ENCODE measurements at places on chromosomes 11 and 22.

DNA sequence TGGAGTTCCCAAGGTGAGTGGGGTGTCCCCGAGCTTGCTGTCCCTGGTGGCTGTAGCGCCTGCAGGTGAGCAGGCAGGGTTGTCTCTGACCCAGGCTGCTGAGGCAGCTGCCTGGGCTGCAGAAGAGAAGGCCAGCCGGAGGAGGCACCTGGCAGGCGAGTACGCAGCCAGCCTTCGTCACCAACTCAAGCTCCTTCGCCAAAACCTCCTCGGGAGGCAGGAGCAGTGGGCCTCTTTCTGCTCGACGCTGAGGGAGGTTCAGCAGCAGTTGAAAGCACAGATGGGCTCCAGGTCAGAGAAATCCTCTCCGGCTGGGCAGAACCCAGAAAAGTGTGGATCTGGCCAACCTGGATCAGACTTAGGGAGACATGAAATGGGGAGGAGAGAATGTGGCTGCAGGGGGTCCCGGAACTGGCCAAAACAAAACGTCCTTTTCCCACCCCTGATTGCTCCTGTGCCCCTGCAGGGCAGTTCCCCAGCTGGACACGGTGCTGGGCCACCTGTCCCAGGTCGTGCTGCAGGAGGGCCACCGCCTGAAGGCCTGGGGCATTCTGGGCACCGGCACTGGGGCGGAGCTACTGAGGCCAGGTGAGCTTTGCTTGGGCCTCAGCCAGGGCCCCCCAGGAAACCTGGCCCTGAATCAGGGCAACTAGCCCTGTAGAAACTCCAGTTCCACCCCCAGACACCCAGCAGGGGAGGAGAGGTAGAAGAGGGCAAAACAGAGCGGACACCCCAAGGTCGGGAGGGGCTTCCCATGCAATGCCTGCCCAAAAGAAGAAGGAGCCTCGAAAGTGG, 56.7 kb downstream of the BTG4 start:
- DNase-seq: no peak

DNA sequence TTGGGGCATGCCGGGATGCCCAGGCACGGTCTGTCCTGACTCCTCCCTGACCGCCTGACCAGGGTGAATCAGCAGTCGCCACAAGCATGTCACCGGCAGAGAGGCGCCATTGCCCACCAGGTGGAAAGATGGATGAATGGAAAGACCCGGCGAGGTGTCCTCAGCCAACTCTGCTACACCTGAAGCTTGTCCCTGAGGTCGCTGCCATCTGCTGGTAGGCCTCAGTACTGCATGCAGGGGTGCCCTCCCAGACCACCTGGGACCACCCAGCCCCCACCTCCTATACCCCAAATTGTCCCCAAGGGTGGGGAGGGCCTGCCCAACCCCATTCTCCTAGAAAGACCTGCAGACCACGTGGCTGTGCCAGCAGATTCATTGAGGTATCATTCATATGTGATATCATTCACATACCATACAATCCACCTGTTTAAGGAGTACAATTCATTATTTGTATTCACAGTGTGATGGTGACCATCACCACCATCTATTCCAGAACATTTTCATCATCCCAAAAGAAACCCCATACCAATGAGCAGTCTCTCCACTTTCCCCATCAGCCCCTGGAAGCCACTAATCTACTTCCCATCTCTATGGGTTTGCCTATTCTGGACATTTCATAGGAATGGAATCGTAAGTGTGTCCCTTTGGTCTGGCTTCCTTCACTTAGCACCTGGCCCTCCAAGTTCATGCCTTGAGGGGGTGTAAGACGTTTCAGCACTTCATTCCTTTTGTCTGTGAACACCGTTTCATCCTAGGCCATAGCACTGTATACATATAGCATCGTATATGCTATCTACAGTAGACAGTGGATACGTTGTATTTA, 17.5 kb downstream of the FGF3 start:
- DNase-seq: no peak

DNA sequence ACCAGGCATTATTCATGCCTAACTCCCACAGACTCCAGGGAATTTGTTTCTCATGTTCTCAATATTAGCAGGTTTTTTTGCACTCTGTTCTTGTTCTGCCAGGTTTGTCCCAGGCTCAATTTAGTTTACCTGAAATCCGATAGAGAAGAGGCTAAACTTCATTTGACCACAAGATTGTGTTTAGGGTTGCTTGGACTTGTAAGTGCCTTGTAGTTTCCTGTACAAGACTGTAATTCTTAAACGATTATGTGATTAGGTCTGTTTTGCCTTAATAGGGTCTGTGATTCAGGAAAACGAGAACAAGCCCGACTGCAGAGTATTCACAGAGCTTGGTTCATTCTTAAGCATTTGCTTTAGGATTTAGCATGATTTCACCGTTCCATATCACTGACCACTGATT, 1.8 kb downstream of the PRSS23 start:
- no peak for DNase-seq

DNA sequence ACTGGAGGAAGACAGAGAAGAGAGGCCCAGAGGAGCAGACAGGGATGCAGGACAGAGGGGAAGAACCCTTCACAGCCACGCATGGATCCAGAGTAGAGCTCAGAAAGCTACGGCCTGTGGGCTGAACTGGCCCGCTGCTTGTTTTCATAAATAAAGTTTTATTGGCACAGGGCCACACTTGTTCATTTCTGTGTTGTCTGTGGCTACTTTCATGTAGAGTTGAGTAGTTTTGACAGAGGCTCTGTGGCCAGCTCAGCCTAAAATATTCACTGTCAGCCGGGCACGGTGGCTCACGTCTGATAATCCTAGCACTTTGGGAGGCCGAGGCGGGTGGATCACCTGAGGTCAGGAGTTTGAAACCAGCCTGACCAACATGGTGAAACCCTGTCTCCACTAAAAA, 26.2 kb upstream of the GAL start:
- DNase-seq: no peak

DNA sequence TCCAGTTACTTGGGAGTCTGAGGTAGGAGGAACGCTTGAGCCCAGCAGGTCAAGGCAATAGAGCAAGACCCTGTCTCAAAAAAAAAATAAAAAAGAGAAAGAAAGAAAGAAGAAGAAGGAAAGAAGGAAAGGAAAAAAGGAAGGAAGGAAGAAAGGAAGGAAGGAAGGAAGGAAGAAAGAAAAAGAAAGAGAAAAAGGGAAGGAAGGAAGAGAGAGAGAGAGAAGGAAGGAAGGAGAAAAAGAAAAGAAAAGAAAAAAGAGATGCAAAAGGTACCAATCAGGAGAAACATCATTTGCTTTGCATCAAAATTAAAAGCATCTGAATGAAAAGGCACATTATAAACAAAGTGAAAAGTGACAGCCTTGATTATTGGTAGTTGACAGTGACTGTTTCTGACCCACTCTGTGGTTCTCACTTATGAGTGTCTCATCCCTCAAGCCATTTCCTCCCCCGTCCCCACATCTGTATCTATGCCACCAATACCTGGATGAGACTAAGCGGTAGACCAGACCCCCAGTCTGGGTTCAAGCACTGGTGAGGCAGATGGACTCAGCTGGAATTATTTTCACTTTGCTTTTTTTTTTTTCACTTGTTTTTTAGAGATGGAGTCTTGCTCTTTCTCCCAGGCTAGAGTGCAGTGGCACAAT, 33.0 kb upstream of the XBP1 start:
- DNase-seq: no peak

DNA sequence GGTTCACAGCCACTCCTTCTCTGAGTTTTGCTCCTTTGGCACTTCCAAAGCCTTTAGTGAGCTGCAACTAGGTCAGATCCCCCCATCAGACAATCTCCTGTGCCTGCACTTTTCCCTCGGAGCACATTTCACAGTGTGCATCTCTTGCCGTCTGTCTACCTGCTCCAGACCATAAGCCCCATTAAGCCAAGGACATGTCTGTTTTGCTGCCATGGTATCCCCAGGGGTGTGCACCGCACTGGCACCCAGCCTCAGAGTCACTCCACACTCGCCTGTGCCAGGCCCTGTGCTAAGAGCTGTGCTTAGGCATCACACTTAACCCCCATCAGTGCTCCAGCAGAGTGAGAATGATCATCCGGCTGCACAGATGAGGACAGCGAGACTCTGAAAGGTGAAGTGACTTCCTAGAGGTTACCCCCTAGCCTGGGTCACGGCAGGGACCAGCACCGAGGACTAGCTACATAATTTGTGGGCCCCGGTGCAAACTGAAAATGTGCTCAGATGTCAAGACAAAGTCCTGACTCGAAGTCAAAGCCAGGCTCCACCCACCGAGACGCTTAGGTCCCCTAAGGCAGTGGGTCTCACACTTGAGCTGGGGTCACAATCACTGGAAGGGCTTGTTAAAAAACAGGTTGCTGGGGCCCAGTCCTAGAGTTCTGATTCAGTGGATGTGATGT, 33.9 kb downstream of the ARRB1 start:
- DNase-seq: no peak

DNA sequence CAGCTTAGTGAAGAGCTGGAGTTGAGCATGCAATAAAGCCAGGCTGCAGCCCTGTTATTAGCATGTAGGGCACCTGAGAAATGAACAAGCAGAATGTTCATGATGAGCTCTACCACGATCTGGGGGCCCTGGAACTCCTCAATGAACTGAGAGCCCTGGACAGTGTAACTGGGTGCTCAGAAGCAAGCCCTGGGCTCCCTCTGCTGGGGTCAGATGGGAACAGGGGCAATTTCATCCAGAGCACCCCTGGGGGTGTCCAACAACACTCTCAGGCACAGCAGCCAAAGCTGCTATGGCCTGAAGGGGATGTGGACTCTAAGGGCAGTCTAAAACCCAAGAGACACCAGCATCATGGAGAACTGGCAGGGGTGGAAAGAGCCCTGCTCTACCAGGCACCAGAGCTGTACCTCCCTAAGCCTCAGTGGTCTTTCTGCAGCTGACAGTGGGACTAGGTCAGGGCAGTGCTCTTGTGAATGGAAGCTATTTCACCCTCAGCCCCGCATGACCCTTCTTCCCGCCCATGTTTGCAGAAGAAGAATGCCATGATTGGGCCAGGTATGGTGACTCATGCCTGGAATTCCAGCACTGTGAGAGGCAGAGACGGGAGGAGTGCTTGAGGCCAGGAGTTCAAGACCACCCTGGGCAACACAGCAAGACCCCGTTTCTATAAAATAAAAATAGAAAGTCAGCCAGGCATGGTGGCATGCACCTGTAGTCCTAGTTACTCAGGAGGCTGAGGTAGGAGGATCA, 28.9 kb downstream of the THOC5 start:
- peak; percentile 25 for DNase-seq

DNA sequence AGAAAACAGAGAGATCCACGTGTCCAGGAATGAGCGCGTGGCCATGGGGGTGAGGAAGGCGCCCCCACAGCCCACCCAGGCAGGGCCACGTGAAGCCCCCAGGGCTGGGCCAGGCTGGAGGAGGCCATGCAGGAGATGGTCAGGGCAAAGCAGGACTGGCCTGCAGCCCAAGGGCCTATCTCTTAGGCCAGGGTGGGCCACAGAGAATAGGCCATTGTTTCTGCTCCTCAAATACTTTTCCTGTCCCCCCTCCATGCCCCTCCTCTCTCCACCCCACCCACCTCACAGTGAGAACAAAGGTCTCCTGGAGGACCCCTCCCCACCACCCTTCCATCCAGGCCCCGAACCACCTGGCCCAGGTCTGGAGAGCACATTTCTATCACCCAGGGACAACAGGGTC, 8.3 kb upstream of the CDC42EP1 start:
- DNase-seq: no peak

DNA sequence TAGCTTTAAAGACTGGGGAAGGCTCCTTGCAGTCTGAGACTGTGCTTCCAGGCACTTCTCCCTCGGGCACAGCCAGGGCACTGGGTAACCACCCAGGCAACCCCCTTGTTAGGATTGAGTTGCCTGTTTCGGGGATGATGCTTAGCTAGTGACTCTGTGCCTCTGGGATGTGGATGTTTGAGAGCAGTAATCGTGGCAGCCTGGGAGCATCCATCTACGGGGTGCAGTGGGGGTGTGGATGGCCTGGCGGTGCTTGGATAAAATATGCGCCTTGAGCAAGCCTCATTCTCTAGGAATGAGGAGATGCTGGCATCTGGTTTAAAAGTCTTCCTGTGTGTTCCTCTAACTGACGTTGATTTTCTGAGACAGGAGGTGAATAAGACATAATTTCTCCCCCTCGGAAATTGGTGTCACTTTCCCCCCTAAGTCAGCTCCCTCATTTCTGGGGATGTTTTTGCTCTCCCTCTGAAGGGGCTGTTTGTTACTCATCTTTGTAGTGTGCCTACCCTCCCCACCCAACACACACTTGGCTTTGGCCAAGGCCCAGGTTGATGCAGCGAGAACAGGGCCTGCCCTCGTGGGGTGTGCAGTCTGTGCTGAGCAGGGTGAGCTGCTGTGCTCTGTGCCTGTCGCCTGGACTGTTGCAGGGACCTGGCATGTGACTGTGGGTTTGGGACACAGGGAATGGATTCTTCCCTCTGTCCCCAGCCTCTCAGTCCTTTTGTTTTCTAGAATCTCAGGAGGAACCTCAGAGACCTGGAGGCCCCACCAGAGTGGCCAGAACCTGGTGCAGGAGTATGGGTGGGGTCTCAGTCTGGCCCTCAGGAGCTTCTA, 2.0 kb downstream of the GNAZ start:
- DNase-seq: no peak

GRCh38 chr11:71086687-71087258, 165.6 kb downstream of the SHANK2 start:
- DNase-seq: peak; percentile 23

DNA sequence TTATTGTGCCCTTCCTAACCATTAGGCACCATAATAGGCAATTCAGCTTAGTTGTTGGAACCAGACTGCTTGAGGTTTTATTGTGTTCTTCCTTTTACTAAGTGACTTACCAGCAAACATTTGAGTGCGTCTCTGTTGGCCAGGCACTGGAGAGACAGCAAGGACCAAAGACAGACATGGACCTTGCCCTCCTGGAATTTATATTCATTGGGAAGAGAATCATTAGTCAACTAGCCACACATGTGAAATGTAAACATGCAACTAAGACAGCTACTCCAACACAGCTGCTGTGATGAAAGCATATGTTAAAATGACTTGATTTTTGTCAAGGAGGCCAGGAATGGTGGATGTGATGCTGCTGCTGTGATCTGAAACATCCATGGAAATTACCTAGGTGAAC, 106.4 kb downstream of the TRAF6 start:
- DNase-seq: no peak

DNA sequence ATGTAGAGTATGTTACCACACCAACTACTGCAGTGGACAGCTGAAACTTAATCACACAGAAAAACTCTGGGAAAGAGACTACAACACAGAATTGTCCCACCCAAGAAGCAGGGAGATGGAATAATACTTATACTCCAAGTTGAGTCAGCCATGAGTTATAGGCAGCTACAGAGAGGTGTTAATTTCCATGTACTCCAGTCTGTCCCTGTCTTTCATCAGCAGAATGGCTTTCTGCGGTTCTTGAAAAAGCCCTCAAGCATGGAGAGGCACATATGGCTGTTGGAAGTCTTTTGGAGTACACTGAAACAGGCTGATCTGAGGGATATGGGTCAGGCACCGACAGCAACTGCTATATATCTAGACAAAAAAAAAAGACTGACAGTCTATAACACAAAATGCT, 219.5 kb downstream of the DLG2 start:
- DNase-seq: no peak

DNA sequence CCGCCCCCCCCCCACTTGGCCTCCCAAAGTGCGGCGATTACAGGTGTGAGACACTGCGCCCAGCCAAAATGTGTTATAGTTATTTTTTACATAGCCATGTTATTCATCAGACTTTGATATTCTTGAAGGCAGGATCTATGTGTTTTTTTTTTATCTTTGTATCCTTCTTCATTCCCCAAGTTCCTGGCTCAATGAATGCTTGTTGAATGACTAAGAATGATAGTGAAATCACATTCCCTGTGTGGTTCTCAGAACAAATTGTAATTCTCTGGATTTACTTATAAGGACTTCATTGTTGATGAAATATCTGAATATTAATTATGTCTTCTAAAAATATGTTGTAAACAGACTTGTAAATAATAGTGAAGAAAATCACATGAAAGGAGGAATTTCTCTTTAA, 33.5 kb downstream of the MMP7 start:
- peak; percentile 44 for DNase-seq

GRCh38 chr11:128789497-128790150, 77.5 kb downstream of the KCNJ1 start:
- no peak for DNase-seq

Measured in fibroblast of mammary gland (primary cell).